Jurkat, Clone E6-1 (cell line): ENCODE measurements at places on chromosomes 11 and 22.

- no peak for DNase-seq
Measured at GRCh38 chr11:45146072-45147016, at the start of gene PRDM11. TSS of gene PRDM11 (plus strand) at chr11:45146639. CDS start at chr11:45181767, 35,128 bp downstream.

- DNase-seq, result no peak
Measured at GRCh38 chr11:27418356-27418755, 54.2 kb downstream of the LGR4 start.

GRCh38 chr11:46102843-46103242, 18.4 kb downstream of the PHF21A start:
- DNase-seq, result no peak

- DNase-seq, result no peak
Measured at GRCh38 chr11:117045956-117046355, 52.3 kb downstream of the SIK3 start.

DNA sequence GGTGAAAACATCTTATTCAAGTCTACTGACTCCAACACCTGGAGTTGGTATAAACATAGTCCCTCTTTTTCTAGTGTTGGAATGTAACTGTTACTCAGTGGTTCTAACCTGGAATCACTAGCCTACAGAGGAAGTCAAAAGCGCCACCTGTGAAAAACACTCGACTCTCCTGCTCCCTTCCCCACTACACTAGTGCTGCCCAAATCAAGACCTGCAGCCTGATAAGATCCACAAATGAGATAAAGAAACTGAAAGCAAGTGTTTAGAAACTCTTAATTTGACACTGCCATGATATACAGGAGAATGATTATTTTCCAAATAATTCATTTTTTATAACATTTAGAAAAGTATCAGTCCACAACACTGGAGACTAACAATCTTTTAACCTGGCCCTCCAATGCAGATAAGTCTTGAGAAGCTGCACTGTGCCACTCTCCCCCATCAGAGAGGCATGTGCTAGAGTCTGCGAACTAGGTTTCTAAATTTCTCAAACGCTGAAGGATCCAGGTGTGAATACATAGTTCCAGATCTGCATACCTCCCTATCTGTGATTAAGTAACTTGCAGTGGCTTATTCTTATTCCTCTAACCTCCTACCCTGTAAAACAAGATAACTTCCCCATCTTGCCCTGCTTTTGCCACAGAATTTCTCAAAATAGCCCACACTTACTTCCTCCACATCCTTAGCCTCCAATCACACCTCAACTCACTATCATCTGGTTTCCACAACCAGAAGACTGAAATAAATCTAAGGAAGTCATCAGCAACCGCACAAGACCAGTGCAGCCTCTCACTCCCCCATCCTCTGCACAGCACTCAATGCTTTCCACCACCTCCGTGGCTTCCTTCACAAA, 88.1 kb downstream of the RRAS2 start:
- peak; percentile 86 for DNase-seq

DNA sequence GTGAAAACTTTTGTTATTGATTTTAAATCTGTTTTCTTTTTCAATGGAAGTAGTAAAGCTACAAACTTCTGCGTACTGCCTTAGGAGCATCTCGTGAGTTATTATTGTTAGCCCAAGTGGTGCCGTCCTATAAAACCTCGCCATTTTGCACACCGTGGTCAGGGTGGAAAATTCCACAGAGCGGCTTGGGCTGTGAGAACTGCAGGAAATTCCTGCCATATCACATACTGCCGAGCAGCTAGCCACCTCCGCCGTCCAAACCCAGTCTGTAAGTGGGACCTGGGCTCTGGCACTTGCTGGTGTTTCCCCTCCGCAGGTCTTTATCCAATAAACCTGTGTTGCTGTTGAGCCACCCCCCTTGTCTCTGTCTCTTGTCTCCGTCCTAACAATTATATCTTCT, 88.0 kb upstream of the POU2AF2 start:
- DNase-seq, result no peak

GRCh38 chr11:118276422-118276821, 12.3 kb upstream of the MPZL2 start:
- no peak for DNase-seq

GRCh38 chr22:45200860-45201511, 37.3 kb downstream of the NUP50 start:
- DNase-seq, result no peak

- peak; percentile 89 for DNase-seq
Measured at GRCh38 chr11:16001899-16002426, 354.4 kb downstream of the SOX6 start.

GRCh38 chr11:30772908-30773307, 186.8 kb upstream of the MPPED2 start:
- no peak for DNase-seq

DNA sequence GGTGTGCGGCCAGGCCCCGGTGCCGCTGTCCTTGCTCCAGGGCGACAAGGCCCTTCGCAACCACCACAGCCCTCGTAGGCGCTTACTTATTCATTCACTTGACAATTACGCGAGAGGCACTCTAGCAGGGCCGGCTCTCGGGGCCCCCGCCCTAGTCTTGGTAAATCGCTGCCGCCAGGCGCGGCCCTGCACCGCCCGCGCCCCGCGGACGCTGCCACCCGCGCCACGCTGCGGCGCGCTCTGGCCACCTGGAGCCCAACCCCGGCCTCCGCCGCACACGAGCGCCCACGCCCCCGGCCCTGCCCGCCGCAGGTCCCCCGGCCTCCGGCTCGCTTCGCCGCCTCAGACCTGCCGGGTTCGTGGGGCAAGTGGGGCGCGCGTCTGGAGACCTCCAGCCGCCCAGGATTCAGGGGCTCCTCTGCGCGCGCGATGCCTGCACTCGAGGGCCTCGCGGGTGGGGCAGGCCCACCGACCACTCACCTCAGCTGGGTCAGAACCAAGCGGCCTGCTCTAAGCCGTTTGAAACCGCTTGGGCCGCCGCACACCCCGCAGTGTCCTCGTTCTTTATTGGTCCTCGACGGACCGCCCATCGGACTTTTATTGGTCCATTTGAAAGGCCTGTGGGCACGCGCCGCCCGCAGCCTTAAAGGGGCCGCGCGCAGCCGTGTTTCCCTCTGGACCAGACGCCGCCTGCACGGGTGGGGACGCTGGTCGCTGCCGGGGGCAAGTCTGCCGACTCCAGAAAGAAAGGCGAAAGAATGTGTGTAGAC, at the start of gene CKAP5:
CKAP5 (minus strand) TSS at position 541 of the 770 bp plus-strand sequence. CDS start 25,049 bp downstream, outside the sequence.
- peak; percentile 83 for DNase-seq

DNA sequence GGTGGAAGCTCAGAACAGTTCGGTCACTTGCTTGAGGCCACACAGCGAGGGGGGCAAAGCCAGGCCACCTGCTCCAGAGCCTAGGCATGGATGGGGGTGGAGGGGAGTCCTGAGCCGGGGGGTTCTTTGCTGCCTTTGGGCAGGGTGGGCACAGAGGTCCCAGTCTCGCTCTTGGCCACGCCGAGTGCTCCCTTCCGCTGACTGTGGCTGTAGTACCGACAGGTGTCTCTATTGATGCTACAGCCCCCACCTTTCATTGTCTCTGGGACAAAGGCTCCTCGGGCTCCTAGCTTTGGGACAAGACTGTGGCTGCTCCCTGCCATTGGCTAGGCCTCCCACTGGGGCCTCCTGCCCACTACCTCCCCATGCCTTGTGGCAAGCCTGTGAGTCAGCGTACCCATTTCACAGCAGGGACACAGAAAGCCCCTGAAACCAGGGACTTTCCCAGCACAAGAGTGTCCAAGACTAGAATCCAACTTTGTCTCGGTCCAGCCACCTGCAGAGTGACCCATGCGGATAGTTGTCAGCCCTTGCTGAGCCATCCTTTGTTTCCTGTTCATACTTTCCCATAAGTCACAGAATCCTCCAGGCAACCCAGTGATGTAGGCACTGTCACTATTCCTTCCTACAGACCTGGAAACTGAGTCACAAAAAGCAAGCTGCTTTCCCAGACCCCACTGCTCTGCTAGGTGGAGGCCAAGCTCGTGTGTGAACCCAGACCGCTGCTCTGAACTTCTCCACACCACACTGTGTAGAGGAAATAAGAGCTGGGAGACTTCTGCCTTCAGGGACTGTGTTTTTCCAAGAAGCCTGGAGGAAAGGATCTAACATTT, 17.2 kb downstream of the MYEOV start:
- no peak for DNase-seq

DNA sequence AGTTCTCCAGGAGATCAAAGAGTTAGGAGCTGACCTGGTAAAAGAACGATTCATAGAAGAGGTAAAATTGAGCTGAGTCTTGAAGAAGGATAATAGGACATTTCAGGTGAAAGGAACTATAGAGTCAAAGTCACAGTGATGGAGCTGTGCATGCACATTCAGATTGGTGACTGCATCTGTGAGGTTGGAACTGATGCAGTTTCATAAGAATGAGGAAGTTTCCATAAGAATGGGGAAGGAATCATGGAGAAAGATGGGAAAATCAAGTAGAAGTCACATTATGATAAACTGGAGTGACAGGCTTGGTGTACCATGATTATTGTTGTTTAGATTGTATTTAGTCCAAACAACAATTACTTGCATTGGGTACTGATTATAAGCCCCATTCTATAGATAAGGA, 232.2 kb downstream of the FAM76B start:
- no peak for DNase-seq
